ENCODE measurements at places on chromosomes 16 and 17.

- DNase-seq = peak; percentile 54
These were observed 21.2 kb upstream of the CYTH1 start for GRCh38 chr17:78803186-78803845.

DNA sequence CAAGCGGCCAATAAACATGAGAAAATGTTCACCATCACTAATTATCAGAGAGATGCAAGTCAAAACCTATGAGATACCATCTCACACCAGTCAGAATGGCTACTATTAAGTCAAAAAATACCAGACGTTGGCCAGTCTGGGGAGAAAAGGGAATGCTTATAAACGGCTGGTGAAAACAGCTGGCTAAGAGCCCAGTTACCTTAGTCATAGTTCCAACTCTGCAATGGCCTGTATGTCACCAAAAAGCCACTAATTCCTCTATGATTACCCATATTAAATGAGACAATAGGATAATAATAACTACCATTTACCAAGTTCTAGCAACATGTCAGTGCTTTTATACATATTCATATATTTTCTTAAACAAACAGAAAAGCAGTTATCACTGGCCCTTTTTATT lies 42.9 kb upstream of the CDRT4 start:
- no peak for DNase-seq

DNA sequence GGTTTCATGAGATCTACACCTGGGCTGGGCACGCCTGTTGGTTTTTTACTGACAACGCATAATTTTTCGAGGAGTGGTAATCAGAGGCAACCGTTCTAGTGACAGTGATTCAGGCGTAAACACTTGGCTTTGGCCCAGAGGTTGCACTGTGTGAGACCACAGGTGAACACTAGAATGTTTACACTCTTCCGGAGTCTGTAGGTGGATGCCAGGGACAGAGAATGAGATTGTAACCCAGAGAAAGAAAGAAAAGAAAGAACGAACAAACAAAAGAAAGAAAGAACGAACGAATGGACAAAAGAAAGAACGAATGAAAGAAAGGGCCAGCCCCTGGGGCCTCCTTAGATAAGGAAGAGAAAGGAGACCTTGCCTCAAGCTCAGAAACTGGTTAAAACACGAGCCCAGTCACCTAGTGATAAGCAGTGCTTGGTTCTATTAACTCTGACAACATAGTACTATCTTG lies 113.2 kb downstream of the PRKCB start:
- DNase-seq = peak; percentile 80

DNA sequence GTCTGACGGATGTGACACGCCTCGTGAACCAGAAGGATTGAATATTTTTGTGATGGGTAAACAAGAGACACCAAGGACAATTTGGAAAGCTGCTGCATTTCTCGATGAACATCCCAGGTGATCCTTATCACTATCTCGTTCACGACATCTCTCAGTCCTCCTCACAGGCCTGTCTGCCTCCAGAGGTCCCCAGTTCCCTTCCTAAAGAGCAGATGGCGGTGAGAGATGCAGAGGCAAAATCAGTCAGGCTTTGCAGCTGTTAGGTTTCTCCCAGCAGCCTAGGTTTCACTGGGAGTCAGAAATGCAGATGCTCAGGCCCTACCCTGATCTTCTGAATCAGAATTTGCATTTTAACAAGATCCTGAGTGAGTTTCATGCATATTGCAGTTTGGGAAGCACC lies 23.6 kb downstream of the SCPEP1 start:
- DNase-seq = no peak

- no peak for DNase-seq
These were observed 6.3 kb downstream of the STARD3 start for GRCh38 chr17:39643271-39643670.

DNA sequence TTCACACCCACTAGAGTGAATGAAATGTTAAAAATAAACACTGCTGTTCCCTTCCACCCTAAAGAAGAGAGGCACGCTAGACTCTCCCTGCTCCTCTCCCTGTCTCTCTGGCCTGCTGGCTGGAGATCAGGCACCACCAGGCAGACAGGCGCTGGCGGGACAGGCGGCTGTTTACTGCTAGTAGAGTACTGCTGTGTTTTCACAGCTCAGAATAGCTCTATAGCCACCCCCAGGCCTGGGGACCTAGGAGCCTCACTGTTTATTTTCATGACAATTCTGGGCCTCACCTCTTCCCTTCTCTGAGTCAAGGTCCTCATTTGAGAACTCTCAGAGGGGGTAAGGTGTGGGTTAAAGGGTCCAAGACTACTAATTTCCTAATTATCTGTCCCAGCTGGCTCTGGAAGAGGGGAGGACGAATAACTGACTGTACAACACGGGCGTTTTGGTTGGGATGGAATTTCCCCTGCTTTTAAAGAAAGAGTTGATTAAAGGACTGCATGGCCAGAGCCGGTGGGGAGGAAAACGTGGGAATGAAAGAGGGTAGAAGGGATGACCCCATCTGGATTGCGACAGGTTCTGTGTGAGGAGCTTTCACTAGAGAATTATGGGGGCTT lies 9.0 kb upstream of the G6PC1 start:
- DNase-seq = no peak

DNA sequence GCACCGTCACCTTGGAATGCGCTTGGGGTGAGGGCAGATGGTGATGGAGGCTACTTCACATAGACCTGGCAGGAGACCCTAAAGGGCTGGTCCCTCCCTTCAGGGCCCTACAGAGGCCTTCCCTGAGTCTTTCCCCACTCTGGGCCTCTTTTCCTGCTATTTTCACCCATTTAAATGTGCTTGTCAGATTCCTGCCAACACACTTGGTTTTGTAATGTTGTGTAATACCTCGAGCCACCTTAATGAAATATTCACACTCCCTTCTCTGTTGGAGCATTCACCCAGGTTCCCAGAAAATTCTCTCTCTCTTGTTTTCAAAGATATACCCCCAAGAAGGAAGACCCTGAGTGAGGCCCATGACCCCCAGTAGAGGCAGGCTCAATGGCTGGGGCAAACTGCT lies 456.6 kb upstream of the DYNLRB2 start:
- DNase-seq = no peak

- no peak for DNase-seq
These were observed 68.8 kb downstream of the LYRM1 start for GRCh38 chr16:20969386-20969785.

GRCh38 chr17:21376759-21377690 lies 868 bp downstream of the KCNJ12 start:
- DNase-seq = no peak

DNA sequence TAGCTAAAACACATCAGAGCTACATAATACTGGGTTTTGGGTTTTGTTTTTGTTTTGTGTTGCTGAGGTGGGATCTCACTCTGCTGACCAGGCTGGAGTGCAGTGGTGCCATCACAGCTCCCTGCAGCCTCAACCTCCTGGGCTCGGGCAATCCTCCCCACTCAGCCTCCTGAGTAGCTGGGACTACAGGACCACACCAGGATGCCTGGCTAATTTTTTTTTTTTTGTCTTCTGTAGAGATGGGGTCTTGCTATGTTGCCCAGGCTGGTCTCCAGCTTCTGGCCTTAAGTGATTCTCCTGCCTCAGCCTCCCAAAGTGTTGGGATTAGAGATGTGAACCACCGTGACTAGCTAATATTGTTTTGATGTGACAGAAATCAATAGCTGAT lies 6.2 kb downstream of the MEAK7 start:
- no peak for DNase-seq

DNA sequence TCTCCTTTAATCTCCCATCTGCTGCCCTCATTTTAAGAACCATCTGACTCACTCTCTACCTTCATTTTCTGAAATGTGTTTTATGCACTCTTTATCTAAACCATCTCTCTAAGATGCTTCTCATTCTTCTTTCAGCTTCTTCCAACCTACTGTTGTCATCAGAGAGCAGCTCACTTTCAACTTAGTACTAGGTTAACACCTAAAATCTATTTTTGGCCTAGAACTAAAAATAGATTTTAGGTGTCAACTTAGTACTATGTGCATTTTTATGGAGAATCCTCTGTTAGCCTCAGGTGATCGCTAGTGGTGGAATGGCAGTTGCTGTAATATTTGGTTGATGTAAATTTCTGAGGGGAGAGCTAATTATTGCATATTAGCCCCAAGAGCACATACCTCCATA lies 277.1 kb downstream of the KCNJ2 start:
- no peak for DNase-seq

DNA sequence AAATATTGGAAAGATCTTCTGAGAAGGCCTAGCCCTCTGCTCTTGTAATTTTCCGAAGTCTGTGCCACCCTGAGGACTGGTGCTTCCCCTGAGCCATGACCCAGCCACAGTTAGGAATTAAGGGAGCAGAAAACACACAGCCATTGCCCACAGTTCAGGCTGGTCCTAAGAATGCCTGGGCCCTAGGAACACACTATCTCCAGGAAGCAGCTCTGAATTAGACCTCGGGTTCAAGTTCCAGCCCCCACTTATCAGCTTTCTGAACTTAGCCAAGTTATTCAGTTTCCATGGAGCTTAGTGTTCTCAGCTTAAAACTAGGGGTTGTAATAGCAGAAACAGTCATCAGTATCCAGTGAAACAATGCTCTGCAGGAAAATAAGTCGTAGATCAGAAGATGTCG lies 56.0 kb downstream of the CDH13 start:
- no peak for DNase-seq

DNA sequence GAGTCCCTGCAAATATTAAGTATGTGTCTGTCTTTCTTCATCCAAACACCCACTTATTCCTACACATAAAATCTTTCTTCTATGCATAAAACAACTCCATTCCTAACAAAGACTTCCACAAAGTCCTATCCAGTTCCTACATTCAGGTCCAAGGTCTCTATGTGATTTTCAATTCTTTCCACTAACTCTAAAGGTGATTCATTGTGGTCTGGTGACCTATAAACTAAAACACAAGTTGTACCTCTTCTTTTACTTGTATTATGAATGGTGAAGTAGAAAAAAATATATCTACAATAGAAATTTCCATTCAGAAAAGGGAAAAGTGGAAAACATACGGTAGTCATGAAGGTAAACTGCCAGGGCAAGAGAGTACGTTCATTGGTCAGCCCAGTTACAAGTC lies 56.6 kb downstream of the USP32 start:
- DNase-seq = no peak

- DNase-seq = no peak
These were observed 69.5 kb downstream of the HIC1 start for GRCh38 chr17:2124391-2124790.

- peak; percentile 42 for DNase-seq
These were observed 188.6 kb upstream of the PSMD7 start for GRCh38 chr16:74107795-74108610.

- DNase-seq = no peak
These were observed 128.8 kb downstream of the FOXL1 start for GRCh38 chr16:86707171-86707570.

GRCh38 chr16:11743308-11744074 lies 834 bp upstream of the TXNDC11 start:
- DNase-seq = peak; percentile 62

GRCh38 chr16:22188595-22189442 lies 17.3 kb upstream of the EEF2K start:
- peak; percentile 45 for DNase-seq

GRCh38 chr17:80105762-80106161 lies 4.4 kb downstream of the GAA start:
- DNase-seq = no peak

- no peak for DNase-seq
These were observed 394.7 kb downstream of the SOX9 start for GRCh38 chr17:72515291-72516065.

- DNase-seq = no peak
These were observed 18.9 kb downstream of the KATNB1 start for GRCh38 chr16:57754354-57755060.

GRCh38 chr17:47225436-47225858 lies 16.3 kb downstream of the MYL4 start:
- no peak for DNase-seq

- DNase-seq = peak; percentile 28
These were observed 2.2 kb upstream of the ICAM2 start for GRCh38 chr17:64022611-64023063.

GRCh38 chr16:88812513-88813268 lies 963 bp upstream of the APRT start:
- DNase-seq = peak; percentile 55

- DNase-seq = no peak
These were observed 24.2 kb upstream of the ABCA9 start for GRCh38 chr17:69084911-69085310.

- DNase-seq = peak; percentile 79
These were observed 972 bp downstream of the RSAD1 start for GRCh38 chr17:50479522-50480141.

DNA sequence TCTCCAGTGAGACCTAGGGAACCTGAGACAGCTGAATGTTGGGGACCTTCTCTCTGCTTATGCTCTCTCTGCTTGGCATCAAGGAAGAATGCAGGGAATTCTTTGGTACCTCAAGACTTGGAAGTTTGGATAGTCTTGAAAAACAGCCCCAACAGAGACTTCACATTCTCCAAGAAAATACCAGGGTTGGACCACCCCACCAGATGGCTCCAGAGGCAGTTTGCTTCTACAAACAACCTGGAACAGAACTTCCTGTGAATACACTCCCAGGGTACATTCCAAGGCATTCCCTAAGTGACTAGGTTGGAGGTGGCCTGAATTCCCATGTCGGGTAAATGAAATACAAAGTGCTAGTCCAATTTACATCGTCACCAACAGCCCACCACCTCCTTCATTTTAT lies 314.4 kb downstream of the PMP22 start:
- no peak for DNase-seq

DNA sequence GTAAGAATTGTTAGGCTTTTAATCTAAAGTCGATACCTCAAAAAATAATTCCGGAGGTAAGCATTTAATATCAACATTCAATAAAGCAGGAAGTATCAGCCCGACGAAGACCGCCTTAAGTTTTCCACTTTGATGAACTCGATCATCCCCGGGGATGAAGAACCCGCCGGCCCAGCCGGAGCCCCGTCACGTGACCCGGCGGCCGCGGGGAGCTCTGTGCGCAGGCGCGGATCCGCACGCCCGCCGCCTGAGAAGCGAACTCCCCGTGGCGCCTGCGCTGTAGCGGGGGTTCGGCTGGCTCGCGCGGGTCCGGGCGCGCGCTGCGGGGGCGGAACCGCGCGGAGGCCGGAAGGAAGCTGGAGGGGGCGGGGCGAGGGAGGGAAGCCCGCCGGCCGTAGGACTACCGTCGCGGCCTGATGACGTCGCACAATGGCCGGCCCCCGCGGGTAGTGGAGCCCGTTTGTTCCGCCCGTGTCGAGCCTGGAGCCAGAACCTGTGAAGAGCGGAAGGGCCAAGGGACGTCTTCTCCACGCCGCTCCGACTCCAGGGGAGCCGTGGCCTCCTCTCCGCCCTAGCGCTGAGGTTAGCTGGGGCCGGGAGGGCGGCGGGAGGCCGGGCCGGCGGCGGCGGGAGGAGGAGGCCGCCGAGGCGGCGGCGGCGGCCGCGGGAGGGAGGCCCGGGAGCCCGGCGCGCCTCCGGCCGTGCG lies at the start of gene ZC3H18:
Gene ZC3H18 (plus strand): TSS at position 419 of the 706 bp plus-strand sequence. CDS start 6,721 bp downstream, outside the sequence.
- DNase-seq = peak; percentile 98

GRCh38 chr17:38815576-38816193 lies 9.4 kb downstream of the CWC25 start:
- peak; percentile 54 for DNase-seq

GRCh38 chr16:69466547-69466946 lies 42.1 kb downstream of the CYB5B start:
- DNase-seq = no peak

- DNase-seq = no peak
These were observed 318.3 kb downstream of the SLC39A11 start for GRCh38 chr17:72774236-72774635.

GRCh38 chr17:1959871-1960544 lies 65.1 kb downstream of the RTN4RL1 start:
- no peak for DNase-seq

- DNase-seq = no peak
These were observed 374.4 kb downstream of the SNX29 start for GRCh38 chr16:12350945-12351344.

- no peak for DNase-seq
These were observed 387 bp downstream of the MRPL28 start for GRCh38 chr16:369866-370436.
